ENCODE measurements at places on chromosomes 6 and 20. TPM values are rescaled to one million over a fixed set of nuclear protein-coding genes. Genes with fewer than 3 reads are reported as not detected.

DNA sequence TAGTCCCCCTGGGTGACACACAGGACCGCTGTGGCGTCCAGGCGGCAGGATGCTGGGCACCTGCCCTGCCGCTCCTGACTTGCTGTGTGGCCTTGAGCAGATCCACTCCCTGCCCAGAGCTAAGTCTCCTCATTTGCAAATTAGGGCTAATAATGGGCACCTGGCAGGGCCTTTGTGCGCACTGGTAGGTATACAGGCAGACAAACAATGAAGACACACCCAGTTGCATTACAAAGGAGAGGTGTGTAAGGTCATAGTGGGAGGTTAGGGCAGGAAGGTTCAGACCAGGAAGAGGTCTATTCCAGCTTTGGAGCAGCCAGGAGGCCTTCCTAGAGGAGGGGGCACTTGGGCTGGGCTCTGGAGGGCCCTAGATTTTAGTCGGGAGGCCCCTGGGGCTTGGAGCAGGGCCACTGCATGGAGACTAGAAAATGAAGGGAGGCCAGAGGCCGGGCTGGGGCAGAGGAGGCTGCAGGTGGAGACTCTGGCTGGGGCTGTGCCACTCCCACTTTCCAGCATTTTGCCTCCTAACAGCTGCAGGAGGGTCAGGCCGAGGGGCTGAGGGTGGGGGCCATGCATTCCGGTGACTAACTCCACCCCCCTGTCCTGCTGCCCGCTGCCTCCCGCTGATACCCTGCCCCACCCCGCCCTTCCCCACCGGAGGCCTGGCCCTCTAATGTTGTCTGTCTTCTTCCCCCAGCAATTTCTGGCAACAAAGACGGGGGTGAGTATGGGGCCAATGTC lies 28.5 kb downstream of the MYH7B start:
- peak; percentile 38 for DNase-seq
- no peak overlapping the region for H3K27ac ChIP-seq
- no peak overlapping the region for H3K4me3 ChIP-seq

GRCh38 chr6:111563581-111563980 lies 42.1 kb downstream of the TRAF3IP2 start:
- no peaks in the 10 kb centered on the region for H3K27me3 ChIP-seq
- H3K27ac ChIP-seq: no peak overlapping the region
- no peak overlapping the region for H3K4me3 ChIP-seq
- peaks cover 23% of the 10 kb centered on the region for H3K36me3 ChIP-seq

DNA sequence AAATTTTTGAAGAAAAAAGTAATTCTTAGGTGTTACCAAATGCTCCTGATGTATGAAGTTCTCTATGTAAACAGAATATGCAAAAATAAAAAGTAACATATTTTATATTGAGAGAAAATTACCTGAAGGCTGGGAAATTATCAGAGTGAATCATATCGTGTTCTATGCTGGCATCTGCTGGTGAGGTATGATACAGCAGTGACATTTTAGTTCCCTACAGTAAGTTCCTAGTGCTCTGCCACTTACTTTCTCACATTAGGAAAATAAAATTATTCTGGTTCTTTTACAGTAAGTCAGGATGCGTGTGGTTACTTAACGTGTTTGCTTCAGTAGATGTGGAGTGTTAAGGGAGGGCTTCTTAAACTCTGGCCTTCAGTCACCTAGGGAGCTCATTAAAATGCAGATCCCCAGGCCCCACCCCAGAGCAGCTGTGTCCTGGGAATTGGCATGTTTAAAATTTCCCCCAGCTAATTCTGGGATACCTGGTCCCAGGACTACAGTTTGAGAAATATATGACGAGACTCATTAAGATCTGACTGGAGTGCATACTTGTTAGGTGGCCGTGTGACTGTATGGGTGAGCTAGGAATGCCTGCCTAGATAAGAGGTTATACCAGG lies 3.2 kb downstream of the ACTR5 start:
- H3K4me3 ChIP-seq: no peak overlapping the region
- no peak overlapping the region for H3K27ac ChIP-seq
- H3K4me1 ChIP-seq: peaks cover 39% of the 10 kb centered on the region

GRCh38 chr6:24253360-24253759 lies 104.5 kb downstream of the DCDC2 start:
- H3K27me3 ChIP-seq: no peaks in the 10 kb centered on the region
- no peak overlapping the region for H3K27ac ChIP-seq
- H3K4me1 ChIP-seq: no peaks in the 10 kb centered on the region
- no peak for DNase-seq
- no peak overlapping the region for H3K4me3 ChIP-seq
- H3K36me3 ChIP-seq: no peaks in the 10 kb centered on the region

- no peaks in the 10 kb centered on the region for H3K4me1 ChIP-seq
- no peak overlapping the region for H3K4me3 ChIP-seq
- H3K36me3 ChIP-seq: no peaks in the 10 kb centered on the region
- no peak for DNase-seq
These were observed 26.8 kb downstream of the PPP1R14C start for GRCh38 chr6:150169609-150170008.

DNA sequence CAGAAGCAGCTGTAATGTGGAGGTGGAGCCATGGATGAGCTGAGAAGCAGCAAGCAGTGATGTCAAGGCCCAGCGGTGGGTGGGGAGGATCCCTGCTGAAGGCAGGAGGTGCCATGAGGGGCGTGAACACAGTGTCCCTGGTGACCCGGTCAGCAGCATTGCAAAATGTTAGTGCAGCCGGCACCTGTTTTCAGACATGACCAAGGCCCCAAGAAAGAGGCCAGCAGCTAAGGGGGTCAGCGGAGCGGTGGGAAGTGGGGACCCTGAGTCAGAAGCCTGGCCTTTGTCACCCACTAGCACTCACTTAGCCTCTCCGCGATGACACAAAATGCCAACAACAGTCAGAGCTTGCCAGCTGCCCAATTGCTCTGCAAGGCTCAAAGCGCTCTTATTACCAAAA lies 51.9 kb downstream of the TMEM242 start:
- DNase-seq: peak; percentile 63
- no peak overlapping the region for H3K4me3 ChIP-seq
- H3K27me3 ChIP-seq: no peaks in the 10 kb centered on the region
- H3K4me1 ChIP-seq: peaks cover 5% of the 10 kb centered on the region
- no peak overlapping the region for H3K27ac ChIP-seq
- no peaks in the 10 kb centered on the region for H3K36me3 ChIP-seq

- H3K27me3 ChIP-seq: no peaks in the 10 kb centered on the region
- H3K4me1 ChIP-seq: peaks cover 40% of the 10 kb centered on the region
- DNase-seq: peak; percentile 74
- H3K4me3 ChIP-seq: no peak overlapping the region
These were observed 13.9 kb upstream of the SIRPA start for GRCh38 chr20:1881240-1881835.

DNA sequence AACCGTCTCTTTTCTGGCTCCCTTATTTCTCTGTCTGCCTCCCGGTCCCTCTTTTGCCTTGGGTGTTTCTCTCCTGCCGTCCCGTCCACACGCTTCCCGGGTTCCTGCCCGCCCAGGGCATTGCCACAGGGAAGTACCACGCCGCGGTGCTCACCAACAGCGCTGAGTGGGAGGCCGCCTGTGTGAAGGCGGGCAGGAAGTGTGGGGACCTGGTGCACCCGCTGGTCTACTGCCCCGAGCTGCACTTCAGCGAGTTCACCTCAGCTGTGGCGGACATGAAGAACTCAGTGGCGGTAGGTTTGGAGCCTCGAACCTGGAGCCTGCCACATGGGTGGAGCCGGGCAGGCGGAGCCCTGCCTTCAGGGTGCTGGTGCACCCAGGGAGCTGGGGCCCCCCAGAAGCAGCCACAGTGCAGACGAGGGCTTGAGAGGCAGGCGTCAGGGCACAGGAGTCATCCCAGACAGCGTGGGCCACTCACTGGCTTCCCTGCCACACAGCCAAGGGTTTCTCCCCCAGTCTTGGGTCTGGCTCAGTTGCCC lies 21.3 kb downstream of the NPEPL1 start:
- no peaks in the 10 kb centered on the region for H3K27me3 ChIP-seq
- no peak overlapping the region for H3K27ac ChIP-seq
- no peaks in the 10 kb centered on the region for H3K4me1 ChIP-seq
- peak; percentile 73 for DNase-seq
- H3K4me3 ChIP-seq: no peak overlapping the region
- H3K36me3 ChIP-seq: peaks cover 22% of the 10 kb centered on the region

- H3K4me1 ChIP-seq: no peaks in the 10 kb centered on the region
- DNase-seq: peak; percentile 66
- no peaks in the 10 kb centered on the region for H3K27me3 ChIP-seq
- H3K36me3 ChIP-seq: no peaks in the 10 kb centered on the region
- H3K4me3 ChIP-seq: no peak overlapping the region
These were observed 459.9 kb downstream of the TBC1D32 start for GRCh38 chr6:120874422-120874821.

DNA sequence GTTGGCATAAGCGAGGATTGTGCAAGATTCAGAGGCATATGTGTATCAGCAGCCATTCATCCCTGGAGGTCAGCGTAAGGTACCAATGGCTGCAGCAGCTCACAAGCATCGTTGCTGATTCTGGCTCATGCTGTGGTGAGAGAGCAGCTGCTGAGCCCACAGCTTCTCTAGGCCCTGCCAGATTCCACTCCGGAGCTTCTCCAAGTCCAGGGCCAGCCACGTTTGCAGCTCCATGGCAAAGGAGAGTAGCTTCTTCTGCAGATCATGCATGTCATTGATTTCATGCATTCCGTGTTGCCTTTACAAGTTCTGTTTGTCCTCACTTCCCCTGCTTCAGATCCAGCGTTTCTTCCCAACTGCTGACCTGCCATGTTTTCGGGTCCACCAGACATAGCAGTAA lies 474.8 kb upstream of the ID4 start:
- H3K36me3 ChIP-seq: no peaks in the 10 kb centered on the region
- no peaks in the 10 kb centered on the region for H3K27me3 ChIP-seq
- no peaks in the 10 kb centered on the region for H3K4me1 ChIP-seq
- H3K4me3 ChIP-seq: no peak overlapping the region
- no peak for DNase-seq

DNA sequence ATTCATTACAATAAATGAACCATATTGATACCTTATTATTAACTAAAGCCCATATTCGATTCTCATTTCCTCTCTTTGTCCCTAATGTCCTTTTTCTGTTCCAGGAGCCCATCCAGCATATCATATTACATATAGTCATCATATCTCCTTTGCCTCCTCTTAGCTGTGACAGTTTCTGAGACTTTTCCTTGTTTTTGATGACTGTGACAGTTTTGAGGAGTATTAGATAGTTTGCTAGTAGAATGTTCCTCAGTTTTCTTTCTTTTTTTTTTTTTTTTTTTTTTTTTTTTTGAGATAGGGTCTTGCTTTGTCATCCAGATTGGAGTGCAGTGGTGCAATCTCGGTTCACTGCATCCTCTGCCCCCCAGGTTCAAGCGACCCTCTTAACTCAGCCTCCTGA lies 61.6 kb downstream of the TIAM2 start:
- H3K4me3 ChIP-seq: no peak overlapping the region
- H3K27me3 ChIP-seq: no peaks in the 10 kb centered on the region
- H3K27ac ChIP-seq: no peak overlapping the region

DNA sequence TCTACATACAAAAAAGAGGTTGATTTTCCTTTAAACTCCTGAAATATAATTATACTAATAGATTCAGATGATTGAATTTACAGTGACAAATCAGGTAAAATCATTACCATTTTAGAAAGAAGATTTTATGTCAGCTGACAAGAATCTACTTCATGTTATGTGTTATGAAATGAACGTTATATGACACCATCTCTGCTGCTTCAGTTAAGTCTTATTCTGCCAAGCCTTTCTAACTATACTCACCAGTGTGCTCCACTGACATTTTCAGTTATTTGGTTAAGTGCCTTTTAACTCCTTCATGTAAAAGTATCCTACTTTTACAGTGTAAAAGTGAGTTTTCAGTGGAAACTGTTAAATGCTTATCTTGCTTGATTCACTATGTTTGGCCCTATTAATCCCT lies 80.4 kb downstream of the RWDD2A start:
- no peaks in the 10 kb centered on the region for H3K4me1 ChIP-seq
- no peaks in the 10 kb centered on the region for H3K27me3 ChIP-seq
- no peak overlapping the region for H3K4me3 ChIP-seq
- H3K27ac ChIP-seq: no peak overlapping the region

DNA sequence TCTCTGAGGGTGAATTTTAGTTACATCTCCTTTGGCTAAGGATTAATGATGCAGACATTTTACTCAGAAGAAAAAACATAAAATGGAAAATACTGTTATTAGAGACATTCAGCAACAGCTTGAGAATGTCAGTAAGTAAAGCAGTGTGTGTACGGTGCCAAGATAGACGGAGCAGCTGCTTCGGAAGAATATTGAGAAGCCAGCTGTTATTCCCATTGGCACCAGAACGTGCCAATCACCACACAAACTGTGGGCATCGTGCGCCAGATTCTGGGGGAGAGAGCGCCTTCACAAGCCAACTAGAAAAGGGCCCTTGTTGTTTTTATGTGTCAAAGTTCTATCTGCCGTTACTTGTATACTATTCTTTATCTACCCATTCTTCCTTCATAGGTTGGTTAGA lies 163.4 kb downstream of the MTFR2 start:
- H3K36me3 ChIP-seq: no peaks in the 10 kb centered on the region
- no peaks in the 10 kb centered on the region for H3K27me3 ChIP-seq
- no peak overlapping the region for H3K4me3 ChIP-seq
- H3K27ac ChIP-seq: no peak overlapping the region
- no peak for DNase-seq

DNA sequence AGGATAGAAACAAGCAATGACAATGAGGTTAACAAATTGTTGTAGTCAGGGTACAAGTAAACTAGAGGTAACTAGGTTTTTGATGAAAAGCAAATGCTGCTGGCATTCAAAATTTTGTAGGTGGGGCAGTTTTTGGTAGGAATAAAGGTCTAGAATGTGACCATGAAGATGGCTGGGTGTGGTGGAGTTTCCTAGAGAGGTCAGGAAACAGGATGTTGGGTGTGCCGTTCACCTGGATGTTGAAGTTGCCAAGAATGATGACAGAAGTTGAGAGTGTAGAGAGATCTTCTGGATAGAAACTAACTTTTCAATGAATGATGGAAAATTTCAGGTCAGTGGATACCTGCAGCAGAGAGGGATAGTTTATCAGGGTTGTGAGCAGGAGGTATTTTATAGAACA lies 22.7 kb downstream of the MAPK14 start:
- no peak overlapping the region for H3K4me3 ChIP-seq
- H3K4me1 ChIP-seq: peaks cover 46% of the 10 kb centered on the region
- H3K36me3 ChIP-seq: peaks cover 26% of the 10 kb centered on the region
- no peaks in the 10 kb centered on the region for H3K27me3 ChIP-seq
- DNase-seq: no peak

- H3K4me1 ChIP-seq: no peaks in the 10 kb centered on the region
- H3K27ac ChIP-seq: no peak overlapping the region
- DNase-seq: no peak
- H3K27me3 ChIP-seq: no peaks in the 10 kb centered on the region
- no peaks in the 10 kb centered on the region for H3K36me3 ChIP-seq
- H3K4me3 ChIP-seq: no peak overlapping the region
These were observed 125.7 kb upstream of the HDAC2 start for GRCh38 chr6:114096561-114097172.

Gene CD109
- total RNA-seq: 4.3 TPM

Gene TUBB2B
- total RNA-seq: 1.6 TPM

Gene HCRTR2
- total RNA-seq: not detected

Gene PCK1
- total RNA-seq: 0.52 TPM

Gene RFX6
- not detected for total RNA-seq

Gene FAM162B
- not detected for total RNA-seq

All from spleen (tissue), 13 donors.